DMS 273 treated with DMSO at 0.1 percent for 48 hours (cell line): ENCODE measurements at places on chromosomes 5 and 9.
A peak's percentile ranks its signal among the peaks of the same experiment; 100 is the strongest.

DNA sequence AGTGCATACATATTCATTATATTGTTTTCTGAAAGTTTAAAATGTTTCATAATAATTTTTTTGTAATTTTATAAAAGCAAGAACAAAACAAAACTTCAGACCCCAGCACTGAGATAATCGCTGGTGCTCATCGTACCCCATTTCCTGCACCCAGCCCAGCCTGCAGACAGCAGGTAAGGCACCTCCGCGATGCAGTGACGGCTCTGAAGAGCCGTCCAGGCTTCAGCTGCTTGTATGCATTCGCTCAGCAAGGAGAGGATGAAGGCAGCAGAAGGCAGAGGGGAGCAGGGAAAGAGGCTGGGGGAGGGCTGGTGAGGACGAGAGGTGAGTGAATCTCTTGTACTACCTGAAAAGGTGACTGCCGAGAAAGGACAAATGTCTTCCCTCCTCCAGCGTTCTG lies 153.5 kb downstream of the TTLL11 start:
- no peak for DNase-seq

DNA sequence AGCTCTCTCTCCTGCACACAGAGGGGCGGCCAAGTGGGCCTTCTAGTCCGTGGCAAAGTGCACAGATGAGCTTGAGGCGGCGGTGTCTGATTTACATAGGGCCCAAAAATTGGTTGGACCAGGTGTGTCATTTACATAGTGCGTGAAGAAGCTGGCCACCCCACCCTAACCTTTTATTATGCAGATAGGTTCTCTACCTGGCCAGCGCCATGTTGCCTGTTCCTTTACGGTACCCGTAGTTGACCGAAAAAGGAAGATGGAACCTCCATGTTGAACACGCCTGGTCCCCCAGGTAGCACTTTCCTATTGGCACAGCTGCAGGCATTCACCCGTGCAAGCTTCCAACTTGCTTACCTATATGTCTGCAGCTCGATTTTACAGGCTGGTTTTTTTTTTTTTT lies 61.5 kb downstream of the GNA14 start:
- DNase-seq, result no peak

DNA sequence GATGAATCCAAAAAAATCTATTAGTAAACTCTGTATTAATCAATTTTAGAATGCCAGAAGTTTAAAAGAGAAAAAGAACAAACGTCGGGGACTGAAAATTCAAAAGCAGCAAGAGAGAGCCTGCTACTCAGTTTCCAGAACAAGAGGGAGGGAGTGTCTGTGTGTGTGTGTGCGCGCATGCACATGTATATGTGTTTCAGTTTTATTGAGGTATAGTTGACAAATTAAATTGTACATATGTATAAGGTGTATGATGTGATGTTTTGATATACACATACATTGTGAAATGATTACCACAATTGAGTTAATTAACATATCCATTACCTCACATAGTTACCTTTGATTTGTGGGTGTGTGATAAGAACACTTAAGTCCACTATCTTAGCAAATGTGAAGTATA lies 27.6 kb upstream of the GRAMD2B start:
- no peak for DNase-seq

DNA sequence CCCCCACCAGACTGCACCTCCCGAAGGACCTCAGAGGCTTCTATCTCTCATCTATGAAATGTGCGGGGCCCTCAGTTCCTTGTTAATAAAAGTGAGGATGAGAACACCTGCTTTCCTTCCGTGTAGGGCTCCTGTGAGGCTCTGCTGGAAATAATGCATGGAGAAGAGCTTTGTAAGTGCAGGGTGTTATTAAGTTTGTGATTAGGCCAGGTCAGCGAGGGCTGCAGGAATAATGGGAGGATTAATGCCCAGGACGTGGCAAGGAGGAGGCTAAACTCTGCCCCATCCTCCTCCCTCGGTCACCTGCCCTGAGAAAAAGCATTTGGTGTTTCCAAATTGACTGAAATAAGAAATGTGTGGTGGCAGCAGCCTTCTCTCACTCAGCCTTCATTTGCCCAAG lies 83.5 kb upstream of the HSPA9 start:
- DNase-seq, result no peak

- no peak for DNase-seq
Measured at GRCh38 chr5:178162481-178162880, 8.8 kb upstream of the NHP2 start.

DNA sequence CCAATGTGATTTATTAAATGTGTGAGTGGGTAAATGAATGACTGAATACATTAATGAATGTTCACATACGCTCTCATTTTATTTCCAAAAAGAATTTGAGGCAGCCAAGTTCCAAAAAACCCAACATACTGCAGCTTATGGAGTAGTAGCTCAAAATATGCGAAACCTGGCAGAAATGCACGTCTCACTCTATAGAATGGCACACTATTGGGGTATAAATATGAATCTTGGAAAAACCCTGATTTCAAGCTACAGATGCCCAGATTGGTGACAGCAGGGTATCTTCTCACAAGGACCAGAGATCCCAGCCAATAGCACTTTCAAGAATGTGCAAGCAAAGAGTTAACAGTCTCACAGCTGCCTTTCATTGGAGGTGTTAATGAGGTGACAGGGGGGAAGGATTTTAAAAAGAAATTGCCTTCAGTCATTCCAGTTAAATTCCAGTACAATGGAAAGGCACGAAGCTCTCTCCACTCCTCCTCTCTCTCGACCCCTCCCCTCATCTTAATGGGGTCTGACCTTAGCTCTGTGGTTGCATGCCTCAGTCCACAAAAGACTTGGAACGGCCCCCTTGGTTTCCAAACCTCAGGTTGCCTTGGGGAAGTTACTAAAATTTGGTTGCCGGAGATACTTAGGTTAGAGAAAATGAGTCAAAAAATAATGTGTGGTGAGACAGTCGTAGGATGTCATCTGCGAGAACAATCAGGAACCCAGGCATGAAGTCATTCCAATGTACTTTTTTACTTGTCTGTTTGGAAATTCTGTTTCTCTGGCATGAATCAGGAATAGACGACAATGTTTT lies 307.4 kb downstream of the NFIB start:
- no peak for DNase-seq

DNA sequence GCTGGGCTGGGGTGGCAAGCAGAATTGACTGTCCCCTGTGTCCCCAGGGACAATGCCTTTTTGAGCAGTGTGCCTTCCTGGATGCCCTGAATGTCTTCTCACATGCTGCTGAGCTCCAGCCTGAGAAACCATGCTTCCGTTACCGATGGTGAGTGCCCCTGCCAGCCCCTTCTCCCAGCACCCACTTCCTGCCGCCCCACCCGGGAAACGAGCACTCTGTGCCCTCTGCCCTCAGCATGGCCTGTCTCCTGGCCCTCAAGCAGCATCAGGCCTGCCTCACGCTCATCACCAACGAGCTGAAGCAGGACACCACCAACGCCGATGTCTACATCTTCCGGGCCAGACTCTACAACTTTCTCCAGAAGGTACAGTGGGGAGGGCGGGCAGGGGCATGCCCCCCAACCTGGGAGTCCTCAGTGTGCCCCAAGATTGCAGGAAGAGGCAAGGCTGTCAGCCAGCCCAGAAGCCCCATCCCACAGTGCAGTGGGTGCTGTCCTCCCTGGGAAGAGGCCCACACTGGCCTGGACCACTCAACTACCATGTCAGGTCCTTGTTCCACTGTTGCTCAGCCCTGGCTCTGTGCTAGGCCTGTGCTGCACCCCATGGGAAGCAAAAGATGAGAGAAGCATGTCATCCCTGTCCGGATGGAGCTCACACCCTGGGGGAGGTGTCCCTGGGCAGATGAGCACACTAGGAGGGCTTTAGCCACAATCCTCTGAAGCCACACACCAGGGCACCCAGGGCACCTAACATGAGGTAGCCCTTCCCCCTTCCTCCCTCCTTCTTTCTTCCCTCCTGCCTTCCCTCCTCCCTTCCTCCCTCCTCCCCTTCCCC lies 4.4 kb downstream of the TTC16 start:
- no peak for DNase-seq

GRCh38 chr5:110088676-110089436 lies 399.1 kb downstream of the MAN2A1 start:
- peak; percentile 0 for DNase-seq

DNA sequence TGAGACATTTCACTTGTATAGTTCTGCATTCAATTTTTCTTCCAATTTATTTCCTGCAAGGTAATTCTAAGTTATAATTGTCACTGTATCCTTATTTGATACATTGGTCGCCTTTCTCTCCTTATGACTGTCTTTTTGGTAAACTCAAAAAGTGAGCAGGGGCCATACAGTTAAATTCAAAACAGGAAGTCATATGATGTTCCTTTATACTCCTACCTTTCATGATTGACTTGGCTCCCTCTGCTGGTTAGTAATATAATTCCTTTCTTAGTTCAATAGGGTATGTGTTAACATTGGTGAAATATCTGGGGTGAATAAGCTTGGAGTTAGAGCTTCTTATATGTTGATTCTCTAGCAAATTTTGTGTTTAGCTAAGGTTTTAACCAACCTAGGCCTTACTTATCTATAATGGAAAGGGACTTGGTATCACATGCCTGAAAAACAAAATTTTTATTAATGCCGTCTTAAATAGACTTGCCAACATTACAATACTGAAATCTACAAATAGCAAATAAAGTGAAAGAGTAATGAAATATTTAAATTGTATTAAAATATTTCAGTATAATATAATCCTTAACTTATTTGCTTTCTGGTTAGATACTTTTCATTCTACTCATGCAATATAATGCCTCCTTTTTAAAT lies 6.0 kb upstream of the NIPBL start:
- peak; percentile 68 for DNase-seq

- DNase-seq, result no peak
Measured at GRCh38 chr5:52964138-52964537, 25.0 kb upstream of the ITGA2 start.

DNA sequence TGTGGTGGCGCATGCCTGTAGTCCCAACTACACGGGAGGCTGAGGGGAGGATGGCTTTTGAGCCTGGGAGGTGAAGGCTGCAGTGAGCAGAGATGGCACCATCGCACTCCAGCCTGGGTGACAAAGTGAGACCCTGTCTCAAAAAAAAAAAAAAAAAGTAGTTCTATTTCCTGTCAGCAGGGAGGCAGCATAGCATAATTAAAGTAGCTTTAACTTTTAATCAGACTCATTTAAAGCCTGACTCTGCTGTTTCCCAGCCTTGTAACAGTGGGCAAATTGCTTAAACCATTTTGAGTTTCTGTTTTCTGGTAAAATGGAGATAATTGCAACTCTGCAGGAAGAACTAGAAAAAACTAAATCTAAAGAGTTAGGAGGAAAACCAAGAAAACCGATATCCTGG lies 31.2 kb downstream of the CNOT6 start:
- no peak for DNase-seq
